G401 (cell line): ENCODE measurements at places on chromosomes 1 and 21.

DNA sequence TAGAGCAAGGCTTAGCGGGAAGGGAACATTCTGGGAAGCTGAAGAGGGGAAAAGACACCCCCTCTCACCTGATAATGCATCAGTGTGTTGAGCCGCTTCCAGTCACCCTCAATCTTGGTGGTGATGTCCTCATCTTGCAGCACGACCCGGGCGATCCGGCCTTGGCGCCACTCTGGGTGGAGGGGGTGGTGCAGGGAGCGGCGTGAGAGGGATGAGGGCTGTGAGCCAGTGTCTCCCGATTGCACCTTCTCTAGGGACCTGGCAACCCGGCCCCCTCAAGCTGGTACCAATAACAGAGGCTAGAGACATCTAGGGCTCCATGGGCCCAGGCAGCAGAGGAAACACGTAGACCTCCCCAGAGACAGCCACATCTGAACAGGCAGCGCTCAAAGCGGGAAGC lies 127.4 kb upstream of the CD34 start:
- DNase-seq, result no peak

- no peak for DNase-seq
Observed at GRCh38 chr1:206588492-206588891, 23.8 kb downstream of the EIF2D start.

DNA sequence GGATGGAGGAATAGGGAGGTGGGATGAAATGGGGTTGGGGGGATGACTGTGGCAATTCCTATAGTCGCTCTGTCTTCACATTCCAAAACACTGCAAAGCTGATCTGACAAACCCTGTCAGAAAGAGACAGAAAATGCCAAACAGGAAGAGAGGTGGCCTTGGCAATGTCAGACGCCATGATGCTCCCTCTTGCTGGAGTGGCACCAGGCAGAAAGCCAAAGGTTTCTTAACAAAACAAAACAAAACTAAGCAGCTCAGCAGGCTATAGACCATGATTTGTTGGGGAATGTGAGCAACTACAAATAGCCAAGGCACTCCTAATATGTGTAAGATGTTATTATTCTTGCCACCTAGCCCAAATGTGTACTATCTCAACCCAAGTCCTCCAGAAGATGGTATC lies 42.9 kb upstream of the PLA2G2C start:
- no peak for DNase-seq

GRCh38 chr1:22876359-22877111 lies 96.1 kb downstream of the LACTBL1 start:
- DNase-seq, result no peak

DNA sequence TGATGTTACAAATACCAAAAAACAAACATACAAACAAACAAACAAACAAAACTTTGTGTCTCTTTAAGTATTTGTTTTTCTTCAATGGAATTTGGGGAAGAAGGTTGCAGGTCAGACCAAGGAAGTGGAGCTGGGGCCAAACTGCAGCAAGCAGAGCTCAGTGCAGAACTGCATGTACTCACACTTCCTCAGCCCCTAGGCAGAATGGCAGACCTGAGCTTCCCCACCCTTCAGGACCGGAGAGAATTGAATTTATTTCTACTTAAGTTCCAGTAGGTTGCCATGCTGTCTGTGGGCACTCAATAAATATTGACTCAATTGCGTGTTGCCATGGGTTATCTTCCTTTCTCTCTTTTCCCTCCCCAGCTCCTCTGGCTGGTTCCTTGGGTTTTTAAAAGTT lies 173.6 kb downstream of the PTGER3 start:
- no peak for DNase-seq

DNA sequence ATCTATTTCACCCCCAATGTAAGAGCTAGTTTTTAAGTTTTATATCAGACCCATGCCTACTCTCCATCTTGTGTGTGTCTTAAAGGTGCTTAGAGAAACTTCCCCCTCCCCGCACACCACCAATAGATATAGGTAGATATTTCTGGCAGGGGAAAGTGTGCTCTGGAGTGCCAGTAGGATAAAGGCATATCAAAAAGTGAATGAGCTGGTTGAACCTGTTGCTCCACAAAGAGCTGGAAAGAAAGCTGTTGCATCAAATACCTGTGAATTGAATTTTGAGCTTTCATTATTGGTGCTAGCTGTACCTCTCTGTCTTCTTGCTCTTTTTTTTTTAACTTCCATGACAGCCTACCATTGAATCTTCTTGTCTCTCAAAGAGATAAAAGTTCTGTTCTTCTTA lies 32.8 kb downstream of the ARID1A start:
- no peak for DNase-seq

DNA sequence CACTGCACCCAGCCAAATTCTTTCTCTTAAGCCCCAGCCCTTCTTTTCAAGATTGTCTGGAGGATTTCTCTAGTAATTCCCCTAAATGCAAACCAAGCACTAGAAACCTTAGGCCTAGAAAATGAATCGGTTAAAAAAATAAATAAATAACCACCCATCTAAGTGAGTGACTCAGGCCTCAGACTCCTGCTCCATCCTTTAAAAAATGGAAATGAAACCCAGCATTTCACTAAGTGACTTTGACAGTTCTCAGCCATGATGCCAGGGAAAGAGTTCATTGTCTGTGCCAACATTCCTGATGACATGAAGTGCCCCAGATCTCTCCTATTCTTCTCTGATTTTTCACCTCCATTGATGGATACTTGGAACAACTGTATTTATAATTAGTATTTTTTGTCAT lies 415.2 kb upstream of the DAB1 start:
- no peak for DNase-seq

DNA sequence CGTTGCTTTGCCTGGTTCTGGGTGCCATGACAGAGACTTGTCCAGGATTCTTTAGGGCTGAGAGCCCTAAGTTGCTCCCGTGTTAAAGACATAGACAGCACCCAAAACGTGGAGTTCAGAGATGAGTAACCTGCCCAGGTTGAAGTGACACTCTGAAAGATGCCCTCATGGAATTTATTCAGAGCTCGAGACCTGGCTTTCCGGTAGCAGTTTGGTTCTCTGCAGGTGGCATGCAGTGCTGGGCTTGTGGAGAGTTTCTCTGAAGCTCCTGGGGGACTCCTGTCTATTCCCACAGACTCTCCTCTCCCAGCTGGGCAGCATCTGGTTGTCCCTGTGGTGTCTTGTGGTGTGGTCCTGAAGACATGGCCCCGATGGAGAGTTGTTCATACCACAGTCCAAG lies 241.0 kb downstream of the RHOU start:
- DNase-seq, result no peak

GRCh38 chr1:9621032-9621431 lies 30.5 kb upstream of the PIK3CD start:
- DNase-seq, result no peak

GRCh38 chr1:208162903-208163302 lies 81.3 kb downstream of the PLXNA2 start:
- no peak for DNase-seq
